ENCODE measurements at places on chromosomes 13 and 19. TPM values are rescaled to one million over a fixed set of nuclear protein-coding genes. Genes with fewer than 3 reads are reported as not detected.

Gene CNN1
- 0.39 TPM for total RNA-seq

Gene SLITRK5
- total RNA-seq, result not detected

Gene LYL1
- total RNA-seq, result 0.73 TPM

Gene EBPL
- total RNA-seq, result 69.8 TPM

Gene FUT6
- not detected for total RNA-seq

Gene IL4I1
- total RNA-seq, result 1.1 TPM

Gene ACER1
- total RNA-seq, result not detected

Gene HIF3A
- total RNA-seq, result 22.0 TPM

Gene KCNN4
- total RNA-seq, result 2.9 TPM

Gene CD33
- total RNA-seq, result not detected

Gene CCNA1
- 0.20 TPM for total RNA-seq

Gene KCNJ14
- total RNA-seq, result 0.59 TPM

Gene PDX1
- not detected for total RNA-seq

Gene CD177
- not detected for total RNA-seq

Gene PDE4A
- 6.1 TPM for total RNA-seq

Gene OLFM2
- total RNA-seq, result 0.59 TPM

Gene CRLF1
- total RNA-seq, result 8.4 TPM

Gene PTGER1
- 1.8 TPM for total RNA-seq

Gene PDE4C
- total RNA-seq, result not detected

Gene CCDC8
- 20.9 TPM for total RNA-seq
